ENCODE measurements at places on chromosomes 7 and 10.
A peak's percentile ranks its signal among the peaks of the same experiment; 100 is the strongest.

DNA sequence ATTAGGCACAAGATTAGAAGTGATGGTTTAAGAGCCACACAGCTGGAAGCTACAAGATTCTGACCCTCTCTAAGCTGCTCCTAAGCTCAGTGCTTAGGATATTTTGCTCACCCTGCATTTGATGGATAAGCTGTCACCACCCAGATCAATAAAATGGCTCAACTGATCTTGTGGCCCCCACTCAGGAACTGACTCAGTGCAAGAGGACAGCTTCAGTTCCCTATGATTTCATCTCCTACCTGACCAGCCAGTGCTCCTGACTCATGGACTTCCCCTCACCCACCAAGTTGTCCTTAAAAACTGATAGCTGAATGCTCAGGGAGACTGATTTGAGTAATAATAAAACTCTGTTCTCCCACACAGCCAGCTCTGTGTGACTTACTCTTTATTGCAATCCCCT is 833.8 kb downstream of the GRID1 start:
- no peak for DNase-seq

GRCh38 chr7:107130487-107131220 is 38.1 kb upstream of the HBP1 start:
- no peak for DNase-seq

DNA sequence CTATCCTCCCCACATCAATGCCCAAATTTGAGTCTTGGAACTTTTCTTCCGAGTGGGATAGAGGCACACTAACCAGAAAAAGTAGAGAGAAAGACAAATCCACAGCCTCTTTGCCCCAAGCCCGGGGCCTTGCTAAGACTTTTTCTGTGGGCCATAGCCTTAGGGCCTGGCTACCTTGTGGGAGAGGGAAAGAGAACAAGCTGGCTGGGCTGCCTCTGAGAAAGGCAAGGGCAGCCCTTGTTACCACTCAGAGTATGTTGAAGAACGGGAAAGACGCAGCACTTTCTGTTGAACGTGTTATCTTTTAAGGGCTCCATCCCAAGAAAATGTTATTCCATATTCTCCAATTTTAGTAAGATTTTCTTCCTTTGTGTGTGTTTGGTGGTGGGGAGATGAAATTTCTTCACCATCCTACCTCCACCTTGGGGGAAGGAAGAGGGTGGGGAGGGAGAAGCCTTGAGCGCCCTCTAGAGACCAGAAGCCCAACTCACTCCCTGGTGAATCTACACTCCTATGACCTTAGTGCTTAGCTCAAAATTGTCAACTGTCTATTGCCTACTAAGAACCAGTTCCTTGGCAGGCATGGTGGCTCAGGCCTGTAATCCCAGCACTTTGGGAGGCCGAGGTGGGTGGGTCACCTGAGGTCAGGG is 3.9 kb upstream of the NRF1 start:
- peak; percentile 62 for DNase-seq

DNA sequence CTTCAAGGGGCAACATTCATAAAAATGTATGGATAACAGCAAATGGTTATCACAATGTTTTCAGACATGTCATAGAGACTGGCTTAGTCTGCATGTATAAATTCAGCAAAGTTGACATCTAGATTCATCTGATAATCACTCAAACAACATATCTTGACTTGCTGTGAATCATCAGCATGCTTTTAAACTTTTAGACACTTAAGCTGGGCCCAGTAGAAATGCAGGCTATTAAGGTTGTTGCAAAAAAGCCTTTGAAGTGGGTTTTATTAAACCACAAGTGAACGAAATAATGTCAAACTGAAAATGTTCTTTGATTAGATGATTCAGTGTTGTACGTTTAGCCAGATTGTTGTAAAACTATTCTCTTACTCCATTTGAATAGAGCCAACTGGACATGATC is 759.6 kb downstream of the NXPH1 start:
- no peak for DNase-seq

GRCh38 chr7:129578829-129579228 is 32.7 kb upstream of the NRF1 start:
- no peak for DNase-seq

DNA sequence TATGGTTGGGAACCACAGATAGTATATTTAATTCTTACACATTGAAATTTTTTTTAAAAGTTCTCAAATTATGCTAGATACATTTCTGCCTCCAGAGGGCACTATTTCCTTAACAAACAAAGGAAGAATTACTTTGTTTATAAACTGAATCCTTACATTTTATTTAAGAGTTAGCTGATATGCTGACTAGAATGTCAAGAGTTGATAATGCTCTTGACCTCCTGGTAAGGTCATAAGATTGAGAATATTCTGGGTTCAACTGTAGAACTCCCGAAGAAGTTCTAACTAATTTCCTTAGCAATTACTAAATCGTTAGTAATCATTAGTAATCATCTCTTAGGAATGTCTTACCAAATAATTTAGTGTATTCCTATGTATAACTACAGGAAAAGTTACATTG is 95.3 kb upstream of the CYP26C1 start:
- DNase-seq, result peak; percentile 23

- no peak for DNase-seq
These were observed 36.0 kb downstream of the C10orf120 start for GRCh38 chr10:122663516-122664130.

- DNase-seq, result no peak
These were observed 18.8 kb downstream of the ANXA11 start for GRCh38 chr10:80186364-80187012.

- DNase-seq, result peak; percentile 32
These were observed 60.8 kb downstream of the RHOBTB1 start for GRCh38 chr10:60883187-60883586.

- no peak for DNase-seq
These were observed 3.8 kb downstream of the CLIP2 start for GRCh38 chr7:74292757-74293576.

GRCh38 chr10:62244785-62245467 is 23.7 kb downstream of the RTKN2 start:
- peak; percentile 41 for DNase-seq

DNA sequence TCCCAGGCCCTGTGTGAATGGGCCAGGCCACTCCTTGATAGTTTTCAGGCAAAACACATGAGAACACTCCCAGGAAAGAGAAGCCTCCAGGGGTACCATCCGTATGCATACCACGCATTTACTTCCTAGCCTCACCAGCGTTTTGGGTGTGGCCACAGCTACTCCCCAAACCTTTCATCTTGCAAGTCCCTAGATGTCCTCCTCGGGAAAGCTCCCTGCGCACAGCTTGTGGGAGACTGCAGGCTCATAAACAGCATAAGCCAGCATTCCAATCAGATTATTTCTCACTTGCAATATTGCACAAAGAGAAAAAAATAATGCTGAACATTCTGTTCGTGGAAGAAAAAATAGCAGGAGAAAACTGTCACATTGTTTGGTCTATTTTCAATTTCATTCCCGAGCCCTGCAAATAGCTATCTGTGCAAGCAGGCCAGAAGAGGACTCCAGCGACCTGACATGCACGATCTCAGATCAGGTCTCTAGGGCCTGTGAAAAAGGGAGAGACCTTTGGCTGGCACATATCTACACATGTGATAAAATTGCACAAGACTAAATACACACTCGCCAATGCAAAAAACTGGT is 175.6 kb downstream of the PLXNA4 start:
- no peak for DNase-seq

GRCh38 chr7:41809529-41809939 is 106.6 kb upstream of the INHBA start:
- DNase-seq, result no peak

DNA sequence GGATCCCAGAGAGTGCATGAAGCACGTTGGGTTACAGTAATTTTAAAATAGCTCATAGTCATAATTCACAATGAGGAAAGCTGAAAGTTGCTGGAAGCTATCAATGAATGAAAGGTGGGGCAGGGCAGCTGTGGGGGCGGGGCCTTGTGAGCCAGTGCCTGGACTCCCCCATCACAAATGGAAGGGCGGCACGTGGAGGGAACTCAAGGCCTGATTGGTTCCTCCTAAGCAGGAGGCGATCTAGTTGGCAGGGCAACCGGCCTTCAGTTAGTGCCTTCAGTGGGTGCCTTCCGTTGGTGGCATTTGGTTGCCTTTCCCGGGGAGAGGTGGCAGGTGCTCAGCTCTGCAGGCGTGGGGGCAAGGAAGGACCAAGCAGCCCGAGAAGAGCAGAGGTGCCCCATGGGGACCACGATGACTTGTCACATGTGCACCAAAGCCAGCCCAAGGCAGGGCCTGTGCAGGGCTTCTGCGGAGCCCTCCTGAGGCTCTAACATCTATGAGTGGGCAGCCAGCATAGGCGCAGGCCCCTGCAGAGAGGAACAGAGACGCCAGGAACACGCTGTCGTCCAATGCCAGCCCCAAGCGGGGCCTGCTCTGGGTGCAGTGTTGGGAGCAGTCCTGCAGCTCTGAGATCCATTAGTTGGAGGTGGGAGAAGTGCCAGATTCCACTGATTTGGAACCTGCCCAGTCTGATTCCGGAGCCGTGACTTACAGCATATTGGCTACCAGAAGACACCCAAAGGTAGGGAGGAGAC is 59.8 kb upstream of the PDSS1 start:
- DNase-seq, result no peak

DNA sequence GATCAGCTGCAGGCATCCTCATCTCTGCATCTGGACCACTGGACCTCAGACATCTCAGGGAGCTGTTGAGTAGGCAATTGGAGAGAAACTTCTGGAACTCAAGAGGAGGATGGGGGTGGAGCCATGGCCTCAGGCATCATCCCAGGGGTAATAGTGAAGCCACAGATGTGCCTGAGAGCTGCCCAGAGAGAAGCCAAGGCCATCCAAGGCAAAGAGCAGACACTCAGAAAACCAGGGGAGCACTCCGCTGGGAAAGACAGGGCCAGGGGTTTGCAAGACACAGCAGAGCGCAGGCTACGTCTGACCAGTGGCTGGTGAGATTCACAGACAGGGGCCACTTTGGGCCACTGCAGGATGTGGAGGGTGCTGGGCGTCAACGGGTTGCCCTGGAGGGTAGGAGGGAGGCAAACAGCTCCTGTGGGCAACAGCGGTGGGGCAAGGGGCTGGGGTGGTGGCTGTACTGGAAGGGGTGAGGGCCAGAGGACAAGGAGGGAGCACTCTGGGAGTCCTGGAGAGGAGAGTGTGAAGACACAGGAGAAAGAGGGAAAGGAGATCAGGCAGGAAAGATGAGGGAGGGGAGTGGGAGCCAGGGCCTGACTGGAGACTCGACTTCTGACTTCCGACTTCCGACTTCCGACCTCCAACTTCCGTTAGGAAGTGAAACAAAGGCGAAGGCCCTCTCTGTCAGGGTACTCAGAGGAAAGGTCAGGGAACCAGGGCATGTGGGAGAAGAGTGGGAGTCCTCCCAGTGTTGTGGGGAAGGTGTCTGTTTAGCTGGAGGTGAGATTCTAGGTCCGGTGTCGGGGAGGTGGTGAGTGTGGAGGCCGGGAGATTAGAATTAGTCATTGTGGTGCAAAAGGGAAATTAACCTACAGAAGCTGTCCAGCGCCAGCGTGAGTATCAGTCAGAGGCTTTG is 69.7 kb upstream of the ANTXRL start:
- peak; percentile 61 for DNase-seq

DNA sequence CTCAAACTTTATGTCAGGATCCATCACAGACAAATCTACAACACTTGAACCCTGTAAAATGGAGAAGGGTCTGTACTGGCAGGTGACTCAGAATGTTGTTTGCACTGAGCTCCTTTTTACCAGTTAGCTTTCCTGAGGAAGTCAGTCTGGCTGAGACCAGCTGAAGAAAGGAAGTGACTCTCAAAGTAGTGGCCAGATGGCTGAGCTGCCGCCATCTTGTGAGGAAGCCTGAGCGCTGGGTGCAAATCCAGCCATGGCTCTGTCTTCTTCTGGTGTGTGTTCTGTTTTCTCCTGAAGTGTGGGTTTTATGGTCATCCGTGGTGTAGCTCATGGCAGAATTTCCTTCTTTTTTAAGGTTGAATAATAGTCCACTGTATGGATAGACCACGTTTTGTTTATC is 25.5 kb upstream of the ECHDC3 start:
- DNase-seq, result no peak

DNA sequence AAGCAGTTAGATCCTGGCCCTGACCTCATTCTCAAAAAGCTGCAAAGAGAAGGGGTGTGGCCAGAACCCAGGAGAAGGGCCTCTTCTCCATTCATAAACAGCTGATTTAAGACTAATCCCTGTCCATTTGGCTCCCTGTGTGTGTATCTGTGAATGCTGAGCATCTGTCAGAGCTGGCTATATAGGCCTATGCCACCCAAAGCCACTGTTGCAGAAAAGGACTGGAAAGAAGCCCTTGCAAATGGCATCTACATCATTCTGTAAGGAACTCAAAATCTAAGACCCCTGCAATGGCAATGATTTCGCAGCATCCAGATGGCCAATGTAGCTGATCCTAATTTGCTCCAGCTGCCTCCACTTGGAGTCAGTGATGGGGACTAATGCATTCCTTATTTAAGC is 384.5 kb downstream of the KCNMA1 start:
- no peak for DNase-seq

DNA sequence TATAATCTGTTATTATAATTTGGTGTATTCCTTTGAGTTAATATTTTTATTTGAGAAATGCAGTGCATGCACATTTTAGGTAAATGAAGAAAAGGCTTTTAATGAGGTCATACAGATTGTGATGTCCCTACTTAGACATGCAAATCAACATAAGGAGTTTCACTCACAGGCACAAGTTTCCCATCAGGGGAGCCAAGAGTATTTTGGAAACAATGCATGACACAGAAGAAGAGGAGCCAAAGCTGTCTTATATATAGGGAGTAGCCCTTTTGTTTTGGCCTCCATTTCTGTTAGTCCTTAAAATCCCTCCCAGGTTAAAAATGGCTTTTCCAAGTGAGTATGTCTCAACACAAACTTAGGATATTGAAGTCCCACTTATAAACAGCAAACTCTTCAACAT is 703.4 kb upstream of the ANKRD30A start:
- DNase-seq, result no peak

- DNase-seq, result no peak
These were observed 134.6 kb downstream of the SEMA3A start for GRCh38 chr7:84060000-84060399.

- DNase-seq, result no peak
These were observed 304.4 kb upstream of the C7orf33 start for GRCh38 chr7:148286150-148286549.

- DNase-seq, result peak; percentile 46
These were observed 638 bp downstream of the IQCE start for GRCh38 chr7:2559283-2559950.

- DNase-seq, result no peak
These were observed 11.5 kb downstream of the OR6B1 start for GRCh38 chr7:144011458-144012230.

GRCh38 chr10:124743191-124744101 is 732 bp downstream of the FAM53B start:
- peak; percentile 60 for DNase-seq

GRCh38 chr7:120052884-120053382 is 220.0 kb upstream of the KCND2 start:
- DNase-seq, result no peak

DNA sequence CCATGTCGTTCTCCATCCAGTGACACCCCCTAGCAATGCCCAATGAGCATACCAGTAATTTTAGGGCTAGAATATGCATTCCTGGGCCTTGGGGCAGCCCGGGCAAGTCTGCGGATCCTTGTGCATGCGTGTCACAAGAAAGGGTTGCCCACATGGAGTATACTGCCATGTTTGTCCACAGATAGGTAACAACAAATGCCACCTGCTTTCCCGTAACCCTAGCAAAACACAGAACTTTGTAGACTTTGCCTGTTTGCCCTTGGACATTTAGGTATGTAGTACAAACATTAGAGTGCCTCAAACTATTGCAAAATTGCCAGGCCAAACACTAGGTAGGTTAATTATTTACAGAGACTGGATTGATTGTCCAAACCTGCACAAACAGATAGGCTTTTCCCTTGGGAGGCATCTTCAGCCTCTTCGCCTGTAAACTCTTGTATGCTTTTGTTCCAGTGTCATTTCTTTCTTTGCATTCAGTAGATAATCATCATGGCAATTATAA is 117.0 kb downstream of the ADCY1 start:
- no peak for DNase-seq
